ENCODE measurements at places on chromosomes 1 and 21. TPM values are rescaled to one million over a fixed set of nuclear protein-coding genes. Genes with fewer than 3 reads are reported as not detected.

GRCh38 chr1:7561331-7561921 is 209.7 kb upstream of the VAMP3 start:
- no peak for DNase-seq

DNA sequence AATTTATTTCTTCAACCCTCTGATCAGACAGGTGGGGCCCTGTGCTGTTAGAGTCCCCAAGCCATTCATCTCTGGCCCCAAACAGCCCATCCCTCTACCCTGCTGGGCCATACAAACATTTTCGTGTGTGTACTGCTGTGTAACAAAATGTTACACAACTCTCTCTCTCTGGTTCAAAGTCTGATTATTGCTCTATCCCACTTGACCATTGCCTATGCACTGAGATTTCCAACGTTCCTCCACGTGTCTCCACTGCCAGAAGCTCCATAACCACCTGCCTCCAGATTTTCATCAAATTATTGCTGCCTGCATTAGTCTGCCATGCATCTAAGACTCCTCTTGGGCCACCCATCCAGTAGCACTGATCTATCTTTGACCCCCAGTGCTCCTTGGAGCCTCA is 104.8 kb downstream of the ELAVL4 start:
- no peak for DNase-seq

- DNase-seq = no peak
These were observed 5.3 kb downstream of the GPR3 start for GRCh38 chr1:27397749-27398148.

GRCh38 chr1:61585714-61586113 is 139.2 kb downstream of the TM2D1 start:
- DNase-seq = peak; percentile 19

DNA sequence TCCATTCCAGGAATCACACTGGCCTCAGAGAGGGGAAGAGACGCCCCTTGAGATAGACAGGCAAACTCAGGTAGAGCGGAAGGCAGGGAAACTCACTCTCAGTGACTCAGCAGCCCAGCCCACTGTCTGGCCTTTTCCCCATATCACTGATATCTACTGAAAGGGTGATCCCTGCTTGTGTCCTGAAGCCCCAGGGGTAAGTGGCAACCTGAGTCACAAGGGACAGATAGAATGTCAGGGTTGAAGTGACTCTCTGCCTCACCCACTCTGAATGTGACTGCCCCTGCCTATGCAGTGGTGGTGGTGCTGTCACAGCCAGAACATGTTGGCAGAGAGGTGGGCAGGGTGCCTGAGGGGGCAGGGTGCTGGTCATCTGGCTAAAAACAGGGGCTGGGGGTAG is 157.5 kb upstream of the FGGY start:
- peak; percentile 61 for DNase-seq

SELENBP1 gene
- total RNA-seq = 9.8 TPM

DNA sequence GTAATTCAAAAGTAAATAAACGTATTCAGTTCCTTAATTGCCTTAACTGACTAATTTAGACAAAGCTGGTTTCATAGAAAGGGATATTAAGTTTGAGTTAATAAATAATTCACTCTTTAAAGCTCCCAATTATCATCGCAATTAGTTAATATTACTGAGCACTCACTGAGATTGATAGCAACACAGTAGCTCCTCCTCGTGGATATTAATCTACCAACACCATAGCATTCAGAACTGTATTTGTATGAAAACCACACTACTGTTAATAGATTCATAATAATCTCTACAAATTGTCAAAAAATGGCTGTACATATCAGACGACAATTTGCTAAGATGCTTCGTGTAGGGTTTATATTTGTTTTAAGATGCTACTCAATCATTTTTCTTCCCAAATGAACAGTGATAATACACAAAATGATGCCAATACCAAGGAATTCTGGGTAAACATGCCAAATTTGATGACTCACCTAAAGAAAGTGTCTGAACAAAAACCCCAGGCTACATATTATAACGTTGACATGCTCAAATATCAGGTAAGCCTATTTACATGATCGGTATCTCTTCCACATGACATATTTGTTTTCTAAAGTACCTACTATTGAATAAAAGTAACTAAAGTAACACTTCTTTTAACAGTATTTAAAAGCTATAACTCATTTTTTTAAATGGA is 18.8 kb upstream of the DYNLT5 start:
- DNase-seq = no peak

KCNC4 gene
- total RNA-seq = 16.0 TPM

- DNase-seq = no peak
These were observed 59.5 kb downstream of the OPTC start for GRCh38 chr1:203553496-203553895.

- no peak for DNase-seq
These were observed 18.6 kb upstream of the MAPKAPK2 start for GRCh38 chr1:206666031-206666561.

SPATA21 gene
- not detected for total RNA-seq

ZDHHC18 gene
- 21.8 TPM for total RNA-seq

DIO1 gene
- not detected for total RNA-seq

TFAP2E gene
- total RNA-seq = 0.26 TPM

DNA sequence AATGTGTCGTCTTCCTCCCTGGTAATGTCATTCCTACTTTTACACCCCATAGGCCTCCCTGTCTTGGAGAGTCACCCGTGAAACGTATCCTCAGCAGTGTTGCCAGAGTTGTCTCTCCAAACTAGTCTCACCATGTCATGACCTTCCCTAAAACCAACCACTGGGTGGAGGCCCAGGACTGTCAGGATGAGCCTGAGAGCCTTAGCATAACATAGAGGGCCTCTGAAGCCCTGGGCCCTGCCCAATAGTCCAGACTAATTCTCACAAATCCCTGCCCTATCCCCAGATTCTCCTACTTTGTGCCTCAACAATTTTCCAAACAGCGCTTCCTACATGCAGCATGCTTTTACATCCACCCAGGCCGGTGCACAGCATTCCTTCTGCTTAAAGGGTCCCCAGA is 29.3 kb upstream of the HSD3B1 start:
- DNase-seq = no peak

SLC1A7 gene
- total RNA-seq = not detected

UBXN10 gene
- 0.37 TPM for total RNA-seq

PCNX2 gene
- 50.7 TPM for total RNA-seq

RGL1 gene
- total RNA-seq = 2.7 TPM

LCE6A gene
- not detected for total RNA-seq

DNA sequence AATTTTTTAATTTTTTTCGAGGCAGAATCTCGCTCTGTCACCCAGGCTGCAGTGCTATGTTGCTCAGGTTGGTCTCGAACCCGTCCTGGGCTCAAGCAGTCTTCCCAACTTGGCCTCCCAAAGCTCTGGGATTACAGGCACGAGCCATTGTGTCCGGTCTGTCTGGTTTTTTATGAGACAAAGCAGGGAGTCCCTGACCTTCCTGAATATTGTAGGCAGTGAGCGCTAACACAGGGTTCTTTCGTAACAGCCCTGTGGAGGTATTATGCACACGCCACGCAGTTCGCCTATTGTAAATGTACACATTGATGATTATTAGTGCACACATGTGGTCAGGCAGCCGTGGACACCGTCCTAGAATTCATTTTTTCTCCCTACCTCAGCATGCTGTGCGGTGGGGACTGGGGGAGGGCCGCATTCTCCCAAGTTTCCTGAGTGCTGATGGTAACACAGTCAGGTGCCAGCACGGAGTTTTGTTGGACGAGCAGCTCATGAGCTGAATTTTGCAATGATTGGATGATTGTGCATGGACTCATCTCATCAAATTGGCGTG is 19.6 kb downstream of the SPSB1 start:
- DNase-seq = no peak

All from Calu3 (cell line).